ENCODE measurements at places on chromosomes 16 and 17. TPM values are rescaled to one million over a fixed set of nuclear protein-coding genes. Genes with fewer than 3 reads are reported as not detected.

DNA sequence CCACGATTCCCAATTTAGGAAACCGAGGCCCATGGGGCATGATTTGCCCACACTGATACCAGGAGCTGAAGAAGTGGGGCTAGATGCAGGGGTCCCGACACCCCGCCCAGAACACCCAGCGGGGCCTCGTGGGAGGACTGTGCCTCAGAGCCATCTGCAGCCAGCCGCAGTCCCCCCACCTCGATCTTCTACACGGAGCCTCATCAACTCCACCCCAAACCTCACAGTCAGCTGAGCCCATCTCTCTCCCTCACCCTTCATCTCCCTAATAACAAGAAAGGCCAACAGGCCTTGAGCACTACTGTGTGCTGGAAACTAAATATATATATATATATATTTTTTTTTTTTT lies 4.2 kb downstream of the ITGAE start:
- peaks cover 47% of the 10 kb centered on the region for H3K4me1 ChIP-seq
- peak overlapping the region; percentile 63 for H3K27ac ChIP-seq
- H3K27me3 ChIP-seq = no peaks in the 10 kb centered on the region
- DNase-seq = no peak

DNA sequence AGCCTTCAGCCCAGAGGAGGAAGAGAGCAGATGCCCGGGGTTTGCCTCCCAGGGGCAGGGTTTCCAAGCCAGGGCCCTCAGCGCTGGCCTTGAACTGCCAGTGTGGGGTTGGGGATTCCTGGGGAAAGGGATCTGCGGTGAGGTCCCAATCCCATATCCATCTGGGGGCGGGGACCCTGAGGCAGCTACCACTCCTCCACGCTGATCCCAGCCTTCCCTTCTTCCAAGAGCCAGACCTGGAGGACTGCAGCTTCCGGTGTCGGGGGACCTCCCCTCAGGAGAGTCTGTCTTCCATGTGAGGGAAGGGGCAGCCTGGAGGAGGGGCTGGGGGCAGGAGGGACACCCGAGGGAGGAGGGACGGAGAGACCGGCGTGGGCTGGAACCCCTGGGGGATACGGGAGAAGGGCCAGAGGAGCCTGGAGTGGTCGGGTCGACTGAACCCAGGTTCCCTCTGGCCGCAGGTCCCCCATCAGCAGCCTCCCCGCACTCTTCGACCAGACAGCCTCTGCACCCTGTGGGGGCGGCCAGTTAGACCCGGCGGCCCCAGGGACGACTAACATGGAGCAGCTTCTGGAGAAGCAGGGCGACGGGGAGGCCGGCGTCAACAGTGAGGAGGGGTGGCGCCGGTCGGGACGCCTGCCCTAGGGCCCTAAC lies 10.7 kb upstream of the CISD3 start:
- no peak overlapping the region for H3K4me3 ChIP-seq
- H3K36me3 ChIP-seq = peaks cover 6% of the 10 kb centered on the region
- H3K27ac ChIP-seq = no peak overlapping the region
- DNase-seq = no peak
- H3K4me1 ChIP-seq = peaks cover 7% of the 10 kb centered on the region
- no peaks in the 10 kb centered on the region for H3K27me3 ChIP-seq

- H3K36me3 ChIP-seq = no peaks in the 10 kb centered on the region
- no peak for DNase-seq
- no peaks in the 10 kb centered on the region for H3K27me3 ChIP-seq
- no peak overlapping the region for H3K27ac ChIP-seq
- no peaks in the 10 kb centered on the region for H3K4me1 ChIP-seq
These were observed 215.8 kb downstream of the CDH8 start for GRCh38 chr16:61820398-61820797.

GRCh38 chr16:72371307-72372086 lies 199.5 kb upstream of the PMFBP1 start:
- no peak overlapping the region for H3K27ac ChIP-seq
- H3K27me3 ChIP-seq = no peaks in the 10 kb centered on the region
- no peak overlapping the region for H3K4me3 ChIP-seq
- H3K4me1 ChIP-seq = no peaks in the 10 kb centered on the region
- H3K36me3 ChIP-seq = no peaks in the 10 kb centered on the region

GRCh38 chr17:46820592-46821450 lies 2.3 kb upstream of the WNT3 start:
- no peak for DNase-seq
- H3K27me3 ChIP-seq = peaks cover 22% of the 10 kb centered on the region
- H3K27ac ChIP-seq = no peak overlapping the region
- no peaks in the 10 kb centered on the region for H3K4me1 ChIP-seq

DNA sequence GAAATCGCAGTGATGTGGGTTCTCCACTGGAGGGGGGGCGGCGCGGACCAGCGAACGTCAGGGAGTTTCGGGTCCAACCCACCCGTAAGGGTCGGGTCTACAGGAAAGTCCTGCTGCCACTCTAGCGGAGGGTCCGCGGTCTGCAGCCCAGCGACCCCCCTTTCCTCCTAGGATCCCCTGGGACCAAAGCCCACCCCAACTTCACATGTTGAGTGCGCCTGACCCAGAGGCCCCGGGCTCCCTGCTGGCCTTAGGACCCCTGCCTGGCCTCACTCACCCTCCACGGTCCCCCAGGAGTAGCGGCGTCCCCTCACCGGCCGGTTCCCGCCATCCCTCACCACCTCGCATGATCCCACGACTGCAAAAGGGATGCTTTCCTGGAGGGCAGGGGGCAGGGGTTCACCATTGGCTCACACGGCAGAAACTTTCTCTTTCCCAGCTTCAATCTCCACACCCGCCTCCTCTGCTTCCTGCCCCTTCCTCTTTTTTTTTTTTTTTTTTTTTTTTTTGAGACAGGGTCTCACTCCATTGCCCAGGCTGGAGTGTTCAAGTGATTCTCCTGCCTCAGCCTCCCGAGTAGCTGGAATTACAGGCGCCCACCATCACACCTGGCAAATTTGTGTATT lies 3.1 kb downstream of the SEPTIN1 start:
- no peaks in the 10 kb centered on the region for H3K27me3 ChIP-seq
- peak overlapping the region; percentile 92 for H3K4me3 ChIP-seq
- peak overlapping the region; percentile 86 for H3K27ac ChIP-seq
- H3K4me1 ChIP-seq = peaks cover 28% of the 10 kb centered on the region
- no peak for DNase-seq
- no peaks in the 10 kb centered on the region for H3K36me3 ChIP-seq

GRCh38 chr17:65931246-65932149 lies 260.4 kb downstream of the CEP112 start:
- no peak overlapping the region for H3K27ac ChIP-seq
- DNase-seq = no peak
- no peaks in the 10 kb centered on the region for H3K4me1 ChIP-seq
- no peak overlapping the region for H3K4me3 ChIP-seq

CD19 gene
- total RNA-seq = 91.6 TPM
